ENCODE measurements at places on chromosomes 11 and 22.

- DNase-seq: no peak
Observed at GRCh38 chr22:34620832-34621231, 445.1 kb upstream of the ISX start.

GRCh38 chr11:101929294-101929915 lies 13.1 kb upstream of the ANGPTL5 start:
- no peak for DNase-seq

DNA sequence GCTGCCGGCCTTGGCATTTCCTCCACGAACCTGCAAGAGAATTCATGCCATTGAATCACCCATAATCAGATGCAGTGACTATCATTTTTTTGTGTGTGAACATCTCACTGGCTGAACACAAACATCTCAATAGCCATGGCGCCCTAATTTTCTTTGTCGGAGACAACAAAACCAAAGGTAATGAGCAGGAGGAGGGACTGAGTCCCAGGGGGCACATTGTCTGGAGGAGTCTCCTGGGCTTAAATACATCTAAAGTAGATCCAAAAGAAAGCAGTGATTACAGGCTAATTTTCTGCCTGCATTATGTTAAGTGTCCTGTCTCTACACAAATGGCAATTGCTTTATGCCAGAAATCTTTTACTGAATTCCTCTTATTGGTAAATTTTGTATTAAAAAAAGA lies 113.5 kb downstream of the NTM start:
- DNase-seq: no peak

- no peak for DNase-seq
Observed at GRCh38 chr11:68683536-68684384, 584 bp upstream of the GAL start.

DNA sequence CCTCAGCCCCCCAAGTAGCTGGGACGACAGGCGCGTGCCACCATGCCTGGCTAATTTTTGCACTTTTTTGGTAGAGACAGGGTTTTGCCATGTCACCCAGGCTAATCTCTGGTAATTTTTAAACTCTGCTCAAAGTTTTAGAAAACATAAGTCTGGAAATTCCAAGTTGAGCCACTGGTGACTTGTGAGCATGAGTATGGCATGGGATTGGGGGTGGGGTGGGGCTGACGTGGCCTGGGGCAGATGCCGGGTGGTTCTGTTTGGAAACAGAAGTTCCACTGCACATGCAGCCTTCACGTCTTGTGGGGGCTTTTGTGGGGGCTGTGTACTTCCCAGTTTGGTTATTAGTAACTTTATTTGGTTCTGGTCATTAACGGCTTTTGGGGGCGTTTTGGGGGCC lies 67.3 kb downstream of the PTPRJ start:
- DNase-seq: no peak

DNA sequence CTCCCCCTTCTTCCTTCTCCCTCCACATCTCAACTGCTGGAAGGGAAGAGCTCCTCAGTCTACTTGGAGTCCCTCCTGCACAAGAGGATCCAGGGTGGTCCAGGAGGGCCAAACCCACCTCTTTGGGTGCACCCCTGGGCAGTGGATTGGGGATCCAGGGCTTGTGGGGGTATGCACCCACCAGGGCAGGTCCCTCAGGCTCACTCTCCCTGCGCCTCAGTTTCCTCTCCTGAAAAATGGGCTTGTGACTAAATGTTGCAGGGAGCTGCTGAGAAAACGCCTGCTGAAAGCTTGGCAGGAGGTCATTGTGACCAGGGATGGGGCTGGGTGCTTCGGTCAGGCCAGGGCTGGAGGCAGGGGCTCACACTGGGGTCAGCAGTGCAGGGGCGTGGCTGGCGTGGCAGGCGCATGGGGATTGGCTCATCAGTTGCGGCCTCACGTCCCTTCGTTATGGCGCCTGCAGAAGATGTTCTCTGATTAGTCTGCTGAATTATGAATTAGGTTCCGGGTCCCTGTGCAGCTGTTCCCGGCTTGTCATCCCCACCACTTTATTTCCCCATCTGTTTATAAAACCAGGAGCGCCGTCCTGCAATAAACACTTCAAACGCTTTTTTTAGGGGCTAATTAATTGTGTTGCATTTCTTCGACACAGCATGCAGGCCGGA lies 25.7 kb upstream of the CCDC188 start:
- no peak for DNase-seq

DNA sequence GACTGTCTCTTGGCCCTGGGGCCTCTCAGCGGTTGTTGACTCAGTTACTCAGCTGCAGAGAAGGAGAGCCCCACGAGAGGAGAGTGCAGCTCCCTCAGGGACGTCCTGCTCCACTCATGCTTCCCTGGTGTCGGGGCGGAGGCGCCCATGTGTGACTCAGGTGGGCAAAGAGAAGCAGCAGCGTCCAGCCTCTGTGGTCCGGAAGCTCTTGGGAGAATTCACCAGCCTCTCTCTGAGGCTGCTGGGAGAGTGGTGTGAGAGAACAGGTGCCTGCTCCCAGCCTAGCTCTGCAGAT lies 25.7 kb downstream of the GLB1L2 start:
- DNase-seq: no peak

DNA sequence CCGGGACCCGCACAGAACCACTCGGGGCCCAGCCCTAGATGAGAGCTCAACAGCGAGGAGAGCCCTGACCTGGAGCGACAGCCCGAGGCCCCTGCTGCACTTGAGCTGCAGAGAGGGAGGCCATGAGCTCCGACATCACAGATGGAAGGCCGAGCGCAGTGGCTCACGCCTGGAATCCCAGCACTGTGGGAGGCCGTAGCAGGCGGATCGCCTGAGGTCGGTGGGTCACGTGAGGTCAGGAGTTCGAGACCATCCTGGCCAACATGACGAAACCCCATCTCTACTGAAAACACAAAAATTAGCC lies 13.8 kb upstream of the BRSK2 start:
- DNase-seq: no peak

- no peak for DNase-seq
Observed at GRCh38 chr11:117966908-117967307, 19.3 kb upstream of the IL10RA start.

DNA sequence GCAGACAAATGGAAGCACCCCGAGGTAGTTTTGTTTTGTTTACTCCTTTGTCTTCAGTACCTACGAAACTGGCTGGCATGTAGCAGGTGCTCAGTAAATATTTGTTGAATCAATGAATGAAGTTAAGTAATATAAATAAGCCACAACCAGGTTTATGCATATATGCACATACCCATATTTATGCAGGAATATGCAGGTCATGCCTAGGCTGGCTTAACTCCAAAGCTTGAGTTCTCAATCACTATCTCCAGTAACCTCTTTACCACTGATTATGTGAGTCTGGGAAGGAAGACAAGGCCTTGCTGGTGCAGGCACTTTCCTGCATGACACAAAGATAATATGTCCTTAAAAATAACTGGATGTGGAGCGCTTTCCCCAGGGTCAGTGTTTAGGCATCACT lies 27.5 kb downstream of the ARL14EP start:
- DNase-seq: no peak

- DNase-seq: no peak
Observed at GRCh38 chr22:37370306-37370979, 56.8 kb downstream of the ELFN2 start.

DNA sequence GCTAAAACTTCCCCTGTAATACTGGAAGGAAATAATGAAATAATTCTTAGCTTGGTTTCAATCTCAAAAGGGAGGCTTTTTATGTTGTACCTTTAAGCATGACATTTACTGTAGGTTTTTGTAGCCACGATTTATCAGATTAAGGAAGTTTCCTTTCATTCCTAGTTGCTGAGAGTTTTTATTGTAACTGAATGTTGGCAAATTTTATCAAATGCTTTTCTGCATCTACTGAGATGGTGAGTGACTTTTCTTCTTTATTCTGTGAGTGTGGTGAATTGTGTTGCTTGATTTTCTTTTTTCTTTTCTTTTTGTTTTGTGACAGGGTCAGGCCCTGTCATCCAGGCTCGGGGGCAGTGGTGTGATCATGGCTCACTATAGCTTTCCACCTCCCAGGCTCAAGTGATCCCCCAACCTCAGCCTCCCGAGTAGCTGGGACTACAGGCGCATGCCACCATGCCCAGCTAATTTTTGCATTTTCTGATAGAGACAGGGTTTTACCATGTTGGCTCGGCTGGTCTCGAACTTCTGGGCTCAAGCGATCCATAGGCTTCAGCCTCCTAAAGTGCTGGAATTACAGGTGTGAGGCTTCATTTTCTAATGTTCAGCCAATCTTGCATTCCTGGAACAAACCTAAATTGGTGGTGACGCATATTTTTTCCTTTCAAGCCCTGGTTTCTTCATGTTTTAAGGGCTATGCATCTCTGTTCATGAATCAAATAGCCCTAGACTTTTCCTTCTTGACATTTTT lies 26.2 kb downstream of the SUSD2 start:
- no peak for DNase-seq

DNA sequence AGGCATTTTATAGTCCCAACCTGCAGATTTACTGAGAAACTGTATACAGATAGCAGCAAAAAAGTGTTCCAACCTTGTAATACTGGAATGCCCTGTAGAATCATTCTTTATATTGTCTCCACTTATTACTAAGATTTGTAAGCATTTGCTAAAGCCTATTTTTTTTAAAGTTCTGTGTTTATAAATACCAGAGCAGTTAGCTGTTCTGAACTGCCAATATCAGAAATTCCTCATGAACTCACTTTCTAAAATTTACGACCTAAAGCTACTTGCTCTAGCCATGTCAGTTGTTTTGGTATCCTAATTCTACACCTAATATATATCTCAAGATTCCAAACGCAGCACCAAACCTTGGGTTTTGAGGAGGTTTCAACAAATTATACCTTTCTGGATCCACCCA lies 103.2 kb downstream of the C11orf65 start:
- DNase-seq: no peak

Data from stimulated activated CD8-positive, alpha-beta memory T cell treated with anti-CD3 and anti-CD28 coated beads, Interleukin-7, amount 100 ng/mL, for 1 hour (primary cell).